ENCODE measurements at places on chromosomes 2 and 18.
A peak's percentile ranks its signal among the peaks of the same experiment; 100 is the strongest.

- no peak for DNase-seq
Measured at GRCh38 chr18:59085797-59086196, 53.9 kb upstream of the SEC11C start.

DNA sequence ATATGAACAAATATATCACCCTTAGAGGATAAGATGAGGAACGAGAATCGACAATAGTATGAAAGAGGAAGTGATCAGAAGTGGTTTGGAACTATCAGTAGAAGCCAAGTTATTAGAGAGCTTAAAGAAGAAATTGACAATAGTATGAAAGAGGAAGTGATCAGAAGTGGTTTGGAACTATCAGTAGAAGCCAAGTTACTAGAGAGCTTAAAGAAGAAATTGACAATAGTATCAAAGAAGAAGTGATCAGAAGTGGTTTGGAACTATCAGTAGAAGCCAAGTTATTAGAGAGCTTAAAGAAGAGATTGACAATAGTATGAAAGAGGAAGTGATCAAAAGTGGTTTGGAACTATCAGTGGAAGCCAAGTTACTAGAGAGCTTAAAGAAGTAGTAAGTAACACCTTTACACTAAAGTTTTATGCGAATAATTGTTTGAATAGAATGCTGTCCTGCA is 175.5 kb downstream of the ZNF407 start:
- no peak for DNase-seq

- DNase-seq: no peak
Measured at GRCh38 chr2:46025081-46025480, 272.1 kb upstream of the EPAS1 start.

GRCh38 chr2:112121682-112122254 is 16.4 kb upstream of the FBLN7 start:
- peak; percentile 27 for DNase-seq

GRCh38 chr18:42549596-42549995 is 565.9 kb downstream of the RIT2 start:
- no peak for DNase-seq

- no peak for DNase-seq
Measured at GRCh38 chr2:67631483-67631882, 234.3 kb downstream of the ETAA1 start.

- no peak for DNase-seq
Measured at GRCh38 chr18:79104137-79104536, 34.9 kb downstream of the ATP9B start.

DNA sequence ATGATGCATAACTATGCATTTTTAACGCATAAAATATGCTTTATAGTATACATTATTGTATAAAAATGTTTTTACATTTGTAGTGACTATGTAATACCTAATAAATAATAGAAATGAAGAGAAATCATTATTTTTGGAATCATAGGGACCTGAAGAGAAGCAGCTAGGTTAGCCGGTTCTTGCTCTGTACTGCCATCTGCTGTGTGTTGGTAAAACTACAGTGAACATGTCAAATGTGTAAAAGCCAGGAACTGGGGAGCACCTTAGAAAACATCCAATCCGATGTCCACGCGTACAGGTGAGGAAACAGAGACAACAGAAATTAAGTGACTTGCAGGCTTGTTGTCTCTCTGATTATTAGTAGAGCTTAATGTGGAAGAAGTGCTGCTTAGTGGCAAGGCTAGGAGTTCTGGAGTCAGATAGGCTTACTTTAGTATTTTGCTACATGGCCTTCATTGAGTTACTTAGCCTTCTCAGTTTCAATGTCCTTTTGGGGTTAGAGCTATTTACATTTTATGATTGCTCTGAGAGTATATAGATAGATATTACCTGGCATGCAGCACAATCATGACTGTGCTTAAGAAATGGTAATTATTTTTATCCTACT is 386.5 kb downstream of the DLGAP1 start:
- DNase-seq: peak; percentile 54

Data from Calu3 (cell line).